T-helper 1 cell (primary cell): ENCODE measurements at places on chromosomes 3 and 15.

DNA sequence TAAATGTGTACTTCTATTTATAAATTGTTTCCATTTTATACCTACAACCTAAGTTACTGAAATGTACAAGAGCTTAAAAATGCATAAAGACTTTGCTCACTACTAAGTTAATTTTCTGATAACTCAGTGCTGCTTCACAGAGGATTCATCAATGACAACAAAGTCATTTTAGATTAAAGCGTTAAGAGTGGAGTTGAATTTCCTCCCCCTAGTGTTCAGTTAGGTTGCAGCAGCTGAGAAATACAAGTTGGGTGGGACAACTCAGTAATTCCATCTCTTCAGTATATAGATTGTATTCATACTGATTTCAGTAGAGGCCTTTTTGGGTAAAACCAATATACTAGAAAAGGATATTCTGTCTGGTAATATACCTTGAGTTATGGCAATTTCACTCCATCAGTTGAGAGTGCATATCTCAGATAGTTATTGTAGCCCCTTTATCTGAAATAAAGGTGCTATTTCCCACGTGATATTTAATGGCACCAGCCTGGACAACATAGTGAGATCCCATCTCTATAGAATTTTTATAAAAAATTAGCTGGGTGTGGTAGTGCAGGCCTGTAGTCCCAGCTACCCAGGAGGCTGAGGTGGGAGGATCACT, 6.9 kb upstream of the RPL35A start:
- no peak for DNase-seq

- no peak for DNase-seq
Measured at GRCh38 chr3:31105438-31106077, 211.1 kb upstream of the GADL1 start.

- DNase-seq = no peak
Measured at GRCh38 chr3:54831112-54831511, 96.7 kb downstream of the LRTM1 start.

DNA sequence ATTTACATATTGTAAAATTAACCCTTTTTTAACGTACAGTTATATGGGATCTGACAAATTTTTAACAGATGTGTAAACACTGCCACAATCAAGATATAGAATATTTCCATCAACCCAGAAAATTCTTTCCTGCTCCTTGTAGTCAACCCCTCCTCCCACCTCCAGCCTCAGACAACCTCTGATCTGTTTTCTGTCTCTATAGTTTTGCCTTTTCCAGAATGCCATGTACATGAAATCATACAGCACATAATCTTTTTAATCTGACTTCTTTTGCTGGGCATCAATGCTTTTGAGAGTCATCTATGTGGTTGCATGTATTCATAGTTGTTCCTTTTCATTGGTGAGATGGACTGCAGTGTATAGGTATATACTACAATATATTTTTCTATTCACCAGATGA, 153.0 kb downstream of the SMAD6 start:
- no peak for DNase-seq

DNA sequence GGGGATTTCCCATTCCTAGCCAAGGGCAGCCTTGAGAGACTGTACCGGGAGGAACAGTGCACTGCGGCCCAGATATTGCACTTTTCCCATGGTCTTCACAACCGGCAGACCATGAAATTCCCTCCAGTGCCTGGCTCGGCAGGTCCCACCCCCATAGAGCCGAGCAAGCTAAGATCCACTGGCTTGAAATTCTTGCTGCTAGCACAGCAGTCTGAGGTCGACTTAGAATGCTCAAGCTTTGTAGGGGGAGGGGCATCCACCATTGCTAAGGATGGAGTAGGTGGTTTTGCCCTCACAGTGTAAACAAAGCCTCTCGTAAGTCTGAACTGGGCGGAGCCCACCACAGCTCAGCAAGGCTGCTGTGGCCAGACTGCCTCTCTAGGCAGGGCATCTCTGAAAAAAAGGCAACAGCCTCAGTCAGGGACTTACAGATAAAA, 156.3 kb downstream of the FRMD5 start:
- DNase-seq = no peak

GRCh38 chr3:42505128-42505848, 2.8 kb downstream of the VIPR1 start:
- no peak for DNase-seq
